ENCODE measurements at places on chromosomes 3 and 15.

GRCh38 chr3:46454209-46454595 lies 10.5 kb downstream of the LTF start:
- no peak for DNase-seq

DNA sequence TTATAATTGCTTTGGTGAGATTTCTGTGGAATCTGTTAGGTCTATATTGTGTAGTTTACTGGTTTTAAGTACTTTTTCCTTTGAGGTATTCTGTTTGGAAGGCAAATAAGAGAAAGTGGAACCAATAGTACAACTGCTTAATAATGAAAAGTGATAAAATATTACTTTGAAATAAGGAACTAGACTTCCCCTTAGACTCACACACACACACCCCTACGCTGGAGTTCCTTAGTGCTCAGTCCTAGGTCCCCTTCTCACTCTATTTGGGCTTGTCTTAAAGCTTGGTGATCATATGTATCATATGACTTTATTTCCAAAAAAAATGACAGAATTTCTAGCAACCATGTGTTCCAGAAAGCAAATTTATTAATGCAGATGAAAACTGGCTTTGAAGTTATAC lies 494.0 kb upstream of the TGFBR2 start:
- no peak for DNase-seq

- DNase-seq = no peak
Measured at GRCh38 chr3:32862247-32862935, 44.6 kb downstream of the TRIM71 start.

DNA sequence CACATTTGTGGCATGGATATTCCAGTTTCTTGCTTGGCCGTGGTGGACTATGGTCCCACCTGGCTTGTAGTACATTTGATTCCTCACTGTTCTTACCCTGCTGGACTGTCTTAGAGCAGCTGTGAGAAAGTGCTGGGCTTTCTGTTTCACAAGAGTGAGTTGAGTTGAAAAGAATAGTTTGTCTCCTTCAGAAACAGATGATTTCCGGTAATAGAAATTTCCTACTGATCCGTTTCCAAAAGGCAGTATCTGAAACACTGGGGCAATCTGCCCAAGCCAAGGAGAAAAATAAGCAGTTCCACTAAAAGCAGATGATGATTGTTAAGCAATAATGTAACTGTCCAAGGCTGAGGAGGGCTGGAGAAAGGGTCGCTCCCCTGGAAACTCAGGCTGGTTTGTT lies 96.0 kb downstream of the SUCLG2 start:
- no peak for DNase-seq

DNA sequence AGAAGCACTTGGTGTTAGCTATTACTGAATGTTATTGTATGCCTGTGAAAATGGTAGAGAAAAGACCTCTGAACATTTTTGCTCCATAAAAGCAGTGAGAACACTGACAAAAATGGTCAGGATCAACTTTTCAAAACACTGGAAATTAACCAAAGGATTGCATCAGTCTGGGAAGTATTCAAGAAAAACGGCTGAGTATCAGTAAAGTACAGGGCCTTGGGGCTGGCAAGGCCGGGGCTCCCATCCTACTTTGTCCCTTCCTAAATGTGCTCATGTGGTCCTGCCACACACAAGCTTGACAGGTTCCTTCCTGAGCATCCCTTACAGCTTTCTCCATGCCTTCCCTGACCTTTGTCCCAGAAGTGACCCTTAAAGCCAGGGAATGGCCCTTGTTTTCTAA lies 84.0 kb downstream of the CFAP20DC start:
- peak; percentile 7 for DNase-seq

- no peak for DNase-seq
Measured at GRCh38 chr3:181604267-181604666, 107.5 kb upstream of the SOX2 start.

DNA sequence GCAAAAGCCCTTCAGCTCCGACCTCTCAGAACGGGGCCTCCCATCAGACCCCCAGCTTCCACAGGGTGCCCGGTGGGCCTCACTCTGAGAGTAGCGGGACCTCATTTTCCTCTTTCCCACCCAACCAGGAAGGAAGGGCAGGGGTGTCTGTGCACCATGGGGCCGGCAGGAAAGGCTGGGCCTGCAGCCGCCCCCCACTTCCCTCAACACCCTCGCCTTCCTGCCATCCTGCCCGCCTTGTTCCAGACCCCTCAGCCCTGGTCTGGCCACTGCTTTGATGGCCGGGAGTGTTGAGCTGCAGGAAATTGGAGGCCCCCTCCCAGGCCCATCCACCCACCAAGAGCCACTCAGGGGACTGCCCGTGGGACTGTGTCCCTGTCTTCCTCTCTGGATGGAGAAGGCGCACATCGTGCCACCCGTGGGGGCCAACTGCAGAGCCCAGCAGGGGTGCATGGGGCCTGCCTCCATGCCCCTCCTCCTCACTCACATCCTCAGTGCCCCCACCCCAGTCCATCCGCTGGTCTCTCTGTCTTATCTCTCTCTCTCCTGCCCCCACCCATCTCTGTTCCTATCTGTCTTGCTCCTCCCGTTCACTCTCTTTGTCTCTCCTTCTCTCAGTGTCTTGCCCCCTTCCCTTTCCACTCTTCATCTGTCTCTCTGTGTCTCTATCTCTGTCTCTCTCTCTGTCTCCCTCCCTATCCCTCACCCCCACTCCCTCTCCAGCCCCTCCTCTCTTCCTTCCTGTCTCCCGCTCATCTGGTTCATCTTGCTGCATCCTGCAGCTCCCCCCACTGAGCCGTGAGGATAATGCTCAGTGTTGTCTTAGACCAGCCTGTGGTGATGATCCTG lies 1.8 kb upstream of the PLXND1 start:
- peak; percentile 65 for DNase-seq

GRCh38 chr15:33934921-33935320 lies 33.4 kb upstream of the CHRM5 start:
- no peak for DNase-seq

DNA sequence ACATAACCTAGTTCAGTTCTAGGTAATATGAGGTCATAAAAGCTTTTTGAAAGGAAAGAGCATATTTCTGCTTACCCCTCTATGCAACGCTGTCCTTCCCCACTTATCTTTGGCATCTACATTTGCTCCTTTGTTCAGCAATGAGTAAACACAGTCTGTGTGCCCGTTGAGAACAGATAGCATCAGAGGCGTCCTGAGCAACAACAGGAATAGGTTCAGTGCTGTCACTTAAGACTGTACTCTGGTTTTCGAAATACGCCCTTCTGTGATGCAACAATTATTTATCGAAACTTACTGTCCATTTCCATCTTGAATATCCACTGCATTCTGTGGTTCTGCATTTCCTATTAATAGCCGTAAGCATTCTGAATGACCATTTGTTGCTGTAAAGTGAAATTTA lies 84.4 kb downstream of the BTD start:
- DNase-seq = peak; percentile 36

- DNase-seq = no peak
Measured at GRCh38 chr3:182967218-182968204, 12.8 kb downstream of the DCUN1D1 start.

- DNase-seq = peak; percentile 73
Measured at GRCh38 chr15:79004336-79004735, 59.5 kb upstream of the CTSH start.

- no peak for DNase-seq
Measured at GRCh38 chr3:50302095-50303012, 1.0 kb downstream of the HYAL1 start.

- peak; percentile 21 for DNase-seq
Measured at GRCh38 chr3:81726735-81727134, 34.7 kb downstream of the GBE1 start.

GRCh38 chr3:147640781-147641180 lies 231.6 kb downstream of the ZIC1 start:
- no peak for DNase-seq

DNA sequence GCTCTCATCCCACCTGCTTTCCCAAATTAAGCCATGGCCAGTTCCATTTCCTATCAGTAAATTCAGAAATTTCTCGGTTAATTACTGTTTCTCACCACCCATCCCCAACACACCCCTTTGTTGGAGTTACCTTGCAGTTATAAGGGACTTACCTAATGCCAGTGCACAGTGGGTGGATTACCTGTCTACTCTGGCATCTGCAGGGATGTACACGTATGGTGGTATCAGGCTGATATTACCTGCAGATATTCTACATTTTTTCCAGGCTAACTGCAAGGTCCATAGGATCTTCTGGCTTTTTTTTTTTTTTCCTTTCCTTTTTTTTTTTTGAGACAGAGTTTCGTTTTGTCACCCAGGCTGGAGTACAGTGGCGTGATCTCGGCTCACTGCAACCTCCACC lies 7.9 kb upstream of the MRAS start:
- no peak for DNase-seq

DNA sequence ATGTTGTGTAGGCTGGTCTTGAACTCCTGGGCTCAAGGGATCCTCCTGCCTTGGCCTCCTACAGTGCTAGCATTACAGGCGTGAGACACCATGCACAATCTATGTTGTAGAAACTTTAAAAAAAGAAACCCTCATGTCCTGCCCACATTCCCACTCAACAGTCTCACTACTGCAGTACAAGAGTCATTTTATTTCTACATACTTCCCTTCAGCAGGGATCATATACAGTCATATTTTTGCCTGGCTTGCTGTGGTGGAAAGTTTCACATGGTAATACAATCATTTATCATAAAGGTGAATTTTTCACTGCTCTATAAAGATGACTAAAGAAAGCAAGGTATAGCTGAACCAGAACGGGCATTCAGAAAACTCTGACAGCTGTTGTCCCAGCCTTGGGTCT lies 53.8 kb upstream of the PIK3CB start:
- no peak for DNase-seq

DNA sequence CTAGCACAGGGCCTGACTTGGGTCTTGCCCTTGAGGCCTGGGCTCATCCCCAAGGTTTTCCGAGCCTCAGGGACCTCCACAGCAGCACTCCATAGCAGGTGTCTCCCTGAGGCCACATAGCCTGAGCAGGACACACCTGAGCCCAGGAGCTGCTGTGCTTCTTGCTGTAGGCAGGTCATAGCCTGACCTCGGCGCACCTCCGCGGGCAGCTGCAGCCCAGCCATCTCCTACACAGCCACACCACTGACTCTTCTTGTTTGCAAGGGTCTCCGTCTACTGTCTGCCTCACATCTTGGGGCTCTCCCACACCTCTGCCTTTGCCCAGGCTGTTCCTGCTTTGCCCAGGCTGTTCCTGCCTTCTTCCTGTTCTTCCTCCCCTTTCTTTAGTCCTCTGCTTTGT lies 224.8 kb downstream of the SLCO3A1 start:
- DNase-seq = no peak

- DNase-seq = peak; percentile 29
Measured at GRCh38 chr15:61227269-61227949, 1.7 kb downstream of the RORA start.

- no peak for DNase-seq
Measured at GRCh38 chr15:40766194-40766815, 2.4 kb downstream of the GCHFR start.

GRCh38 chr3:9784965-9785364 lies 7.3 kb downstream of the TADA3 start:
- peak; percentile 67 for DNase-seq
